ENCODE measurements at places on chromosomes 7 and 10.
A peak's percentile ranks its signal among the peaks of the same experiment; 100 is the strongest.

DNA sequence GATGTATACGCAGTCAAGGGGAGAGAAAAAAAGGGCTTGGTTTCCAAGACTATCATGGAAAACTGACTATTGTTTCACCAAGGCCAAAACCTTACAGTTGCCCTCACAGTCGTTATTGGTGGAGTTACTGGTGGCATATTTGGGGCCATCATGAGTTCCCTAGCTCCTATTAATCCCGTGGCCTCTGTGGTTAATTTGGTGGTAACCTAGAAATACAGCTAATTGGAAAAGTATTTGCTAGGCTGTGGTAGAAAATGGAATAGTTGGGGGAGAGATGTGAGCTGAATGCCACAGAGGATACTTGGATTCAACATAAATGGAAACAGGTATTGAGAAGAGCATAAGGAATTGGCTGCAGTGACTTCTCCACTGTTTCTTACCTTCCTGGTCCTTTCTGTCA lies 450.7 kb downstream of the KCNMA1 start:
- no peak for DNase-seq

DNA sequence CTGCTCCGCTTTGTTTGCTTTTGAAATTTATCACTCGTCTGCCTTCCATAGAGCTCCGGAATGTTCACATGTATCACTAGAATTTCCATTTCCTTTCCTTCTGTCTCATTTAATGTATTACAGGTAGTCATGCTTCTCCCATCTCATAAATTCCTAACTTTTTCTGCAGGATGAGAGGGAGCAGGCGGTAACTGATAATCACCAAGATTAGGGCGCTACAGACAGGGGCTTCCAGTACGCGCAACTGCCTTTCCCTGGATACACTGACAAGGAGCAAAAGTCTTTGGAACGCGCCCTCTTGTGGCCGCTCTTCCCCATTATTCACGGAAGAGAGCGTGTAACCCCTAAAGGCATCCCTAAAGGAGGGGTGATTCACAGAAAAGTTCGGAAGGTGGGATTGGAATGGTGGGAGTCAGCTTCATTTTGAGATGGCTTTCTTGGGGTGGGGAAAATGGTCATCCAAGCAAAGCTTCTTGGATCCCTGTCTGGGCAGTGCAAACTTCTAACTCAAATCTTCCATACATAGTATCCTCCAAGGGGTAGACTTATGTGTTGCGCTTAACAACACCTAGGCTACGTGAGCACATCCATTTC lies 6.5 kb downstream of the INHBA start:
- peak; percentile 72 for DNase-seq

DNA sequence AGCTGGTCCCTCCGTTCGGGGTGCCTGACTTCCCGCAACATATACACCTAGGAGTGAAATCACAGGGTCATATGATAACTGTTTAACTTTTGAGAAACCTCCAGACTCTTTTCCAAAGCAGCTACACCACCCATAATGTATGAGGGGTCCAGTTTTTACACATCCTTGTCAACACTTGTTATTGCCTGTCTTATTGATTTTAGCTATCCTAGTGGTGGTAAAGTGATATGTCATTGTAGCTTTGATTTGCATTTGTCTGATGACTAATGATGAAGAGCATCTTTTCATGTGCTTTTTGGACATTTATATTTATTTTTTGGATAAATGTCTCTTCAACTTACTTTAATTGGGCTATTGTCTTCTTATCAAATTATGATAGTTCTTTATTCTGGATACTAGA lies 29.0 kb downstream of the SND1 start:
- no peak for DNase-seq

- no peak for DNase-seq
Observed at GRCh38 chr10:27256299-27257189, 15.9 kb upstream of the ACBD5 start.

DNA sequence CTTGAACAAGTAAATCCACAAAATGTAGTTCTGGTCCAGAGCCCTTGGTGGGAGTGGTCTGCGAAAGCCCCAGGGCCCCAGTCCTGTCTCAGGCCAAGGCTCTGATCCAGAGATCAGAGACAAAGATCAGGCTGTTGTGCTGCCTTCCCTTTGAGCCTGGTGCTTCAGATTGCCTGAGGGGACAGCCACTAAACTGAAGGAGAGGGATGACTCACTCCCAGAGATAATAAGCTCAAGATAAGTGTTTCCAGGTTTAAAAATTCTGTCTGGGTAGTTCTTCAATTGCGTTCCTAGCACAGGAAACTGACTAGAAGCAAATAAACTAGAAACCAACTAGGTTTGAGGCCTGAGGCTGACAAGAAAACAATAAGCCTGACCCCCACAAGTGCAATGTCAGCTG lies 190.2 kb downstream of the RAMP3 start:
- DNase-seq, result no peak

GRCh38 chr7:51543801-51544553 lies 227.4 kb upstream of the COBL start:
- DNase-seq, result no peak

DNA sequence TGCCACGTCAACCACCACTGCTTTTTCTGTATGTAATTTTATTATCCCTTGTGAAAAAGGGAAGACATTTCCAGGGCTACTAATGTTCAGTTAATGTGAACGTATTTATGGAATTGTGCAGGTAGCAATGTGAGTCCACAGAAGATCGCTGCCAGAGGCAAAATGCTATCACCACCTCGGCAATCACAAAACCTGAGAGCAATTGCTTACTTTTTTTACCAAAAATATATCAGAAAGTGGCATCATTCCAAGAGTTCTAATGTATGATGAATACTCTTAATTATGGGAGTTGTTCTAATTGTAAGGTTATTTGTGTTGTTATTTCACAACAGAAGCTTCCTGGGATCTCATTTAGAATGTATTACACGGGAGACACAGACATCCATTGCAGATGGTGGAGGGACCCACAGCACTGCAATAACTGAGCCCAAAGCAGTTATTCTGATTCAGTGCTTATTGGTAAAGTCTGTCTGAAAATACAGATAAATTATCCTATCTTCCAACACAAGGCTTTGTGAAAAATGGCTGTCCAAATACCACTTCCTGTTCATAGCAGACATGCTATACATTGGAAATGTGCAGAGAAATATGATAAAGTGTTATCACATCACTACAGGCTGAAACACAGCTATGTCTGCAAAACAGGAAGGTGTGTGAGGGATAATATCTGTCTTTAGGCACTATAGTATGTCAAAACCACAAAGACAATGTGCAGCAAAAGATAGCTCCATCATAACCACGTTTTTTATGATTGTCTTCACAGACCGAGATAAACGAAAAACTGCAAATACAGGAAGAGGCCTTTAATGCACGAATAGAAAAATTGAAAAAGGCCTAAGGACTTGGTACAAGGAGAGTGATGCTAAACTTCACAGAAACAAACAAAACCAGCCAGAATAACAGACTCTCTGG lies 102.7 kb downstream of the CABCOCO1 start:
- no peak for DNase-seq

DNA sequence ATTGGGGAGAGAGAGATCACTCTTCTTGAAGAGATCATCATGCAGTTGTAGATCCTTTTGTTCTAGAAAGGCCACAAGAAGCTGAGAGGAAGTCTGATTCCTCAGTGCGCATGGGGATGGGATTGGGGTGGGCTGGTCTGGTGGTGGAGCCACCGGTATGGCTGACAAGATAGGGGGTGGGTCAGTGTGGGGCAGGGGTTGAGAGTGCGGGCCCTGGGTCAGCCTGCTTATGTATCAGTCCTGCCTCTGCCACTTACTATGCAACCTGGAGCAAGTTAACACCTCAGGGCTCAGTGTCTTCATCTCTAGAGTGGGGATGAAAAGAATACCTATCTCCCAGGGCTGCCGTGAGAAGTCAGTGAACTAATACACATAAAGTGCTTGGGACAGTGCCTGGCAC lies 8.0 kb downstream of the SMARCD3 start:
- no peak for DNase-seq
